CD4-positive, alpha-beta T cell treated with Interleukin-21 for 1 hour (primary cell): ENCODE measurements at places on chromosomes 6 and 20.

GRCh38 chr6:133262804-133263203 is 21.6 kb downstream of the EYA4 start:
- DNase-seq = no peak

DNA sequence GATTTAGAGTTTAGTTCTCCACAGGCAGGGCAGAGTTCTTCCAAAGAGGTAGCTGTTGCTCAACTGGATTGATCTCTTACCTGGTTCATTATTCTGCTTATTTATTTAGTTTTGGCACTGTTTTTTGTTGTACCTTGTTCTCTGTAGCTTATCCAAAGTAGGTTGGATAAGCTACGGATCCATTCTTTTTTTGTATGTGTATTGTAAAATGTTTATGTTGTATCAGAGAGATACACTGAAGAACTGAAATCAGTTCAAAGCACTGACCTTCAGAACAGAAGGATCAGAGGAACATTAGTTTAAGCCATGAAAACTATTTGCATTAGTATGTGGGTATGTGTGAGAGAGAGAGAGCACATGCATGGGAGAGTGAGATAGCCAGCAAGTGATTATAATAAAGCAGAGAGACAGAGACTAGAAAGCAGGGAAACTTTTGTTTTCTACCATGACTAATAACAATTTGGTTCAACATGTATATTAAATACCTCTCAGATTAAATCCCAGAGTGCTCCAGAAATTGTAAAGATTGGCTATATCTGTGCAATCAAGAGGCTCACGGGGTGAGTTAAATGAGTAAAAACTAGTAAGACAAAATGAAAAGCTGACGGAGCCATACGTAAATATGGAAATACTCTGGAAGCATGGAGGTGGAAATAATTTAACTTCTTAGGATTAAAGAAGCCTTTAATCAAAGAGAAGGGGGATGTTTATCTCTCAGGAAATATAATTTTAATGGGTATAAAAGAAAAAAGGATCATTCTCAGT is 40.2 kb downstream of the ITCH start:
- DNase-seq = no peak

DNA sequence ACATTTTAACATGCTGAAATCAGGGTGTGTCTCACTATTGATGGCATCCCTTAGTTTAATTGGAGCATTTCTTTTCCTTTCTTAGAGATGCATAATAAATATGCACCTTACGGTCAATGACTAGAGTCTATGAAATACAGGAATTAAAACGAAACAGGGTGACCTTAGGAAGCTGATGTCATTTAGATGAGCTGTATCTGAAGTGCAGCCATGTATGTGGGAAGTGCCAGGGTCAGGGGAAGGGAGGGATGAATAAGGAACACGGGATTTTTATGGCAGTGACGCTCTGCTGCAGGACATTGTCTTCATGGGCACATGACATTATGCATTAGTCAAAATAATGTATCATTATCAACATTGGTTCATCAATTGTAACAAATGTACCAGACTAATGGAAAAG is 84.0 kb downstream of the AGPAT4 start:
- no peak for DNase-seq

- DNase-seq = no peak
Observed at GRCh38 chr6:781350-781961, 88.5 kb upstream of the EXOC2 start.

- no peak for DNase-seq
Observed at GRCh38 chr20:24936526-24937407, 12.3 kb upstream of the CST7 start.

DNA sequence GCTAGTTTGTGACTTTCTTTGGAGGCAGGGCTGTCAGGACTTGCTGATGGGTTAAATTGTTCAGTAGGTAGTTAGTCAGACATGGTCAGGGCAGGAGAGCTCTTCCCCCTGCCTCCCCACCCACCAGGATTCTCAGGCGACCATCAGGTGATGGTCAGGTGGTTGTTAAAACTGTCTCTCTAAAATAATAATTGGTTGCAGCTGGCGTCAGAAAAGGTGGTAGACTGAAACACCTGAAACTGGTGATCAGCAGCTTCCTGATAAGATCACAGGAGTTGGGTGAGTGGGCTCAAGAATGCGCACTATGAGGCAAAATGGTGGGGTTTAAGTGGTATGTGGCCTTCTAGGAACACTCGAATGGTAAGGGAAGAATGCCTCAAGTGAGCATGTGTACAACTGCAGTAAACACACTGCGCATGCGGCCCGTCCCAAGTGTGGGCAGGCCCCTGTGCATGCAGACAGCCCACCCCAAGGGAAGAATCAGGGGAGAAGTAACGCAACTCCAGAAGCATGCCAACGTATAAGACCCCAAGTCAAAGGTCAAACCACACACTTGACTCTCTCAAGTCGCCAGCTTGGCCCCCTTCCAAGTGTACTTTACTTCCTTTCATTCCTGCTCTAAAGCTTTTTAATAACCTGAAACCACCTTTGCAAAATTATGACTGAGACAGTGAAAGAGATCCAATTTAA is 7.9 kb upstream of the BLCAP start:
- no peak for DNase-seq

DNA sequence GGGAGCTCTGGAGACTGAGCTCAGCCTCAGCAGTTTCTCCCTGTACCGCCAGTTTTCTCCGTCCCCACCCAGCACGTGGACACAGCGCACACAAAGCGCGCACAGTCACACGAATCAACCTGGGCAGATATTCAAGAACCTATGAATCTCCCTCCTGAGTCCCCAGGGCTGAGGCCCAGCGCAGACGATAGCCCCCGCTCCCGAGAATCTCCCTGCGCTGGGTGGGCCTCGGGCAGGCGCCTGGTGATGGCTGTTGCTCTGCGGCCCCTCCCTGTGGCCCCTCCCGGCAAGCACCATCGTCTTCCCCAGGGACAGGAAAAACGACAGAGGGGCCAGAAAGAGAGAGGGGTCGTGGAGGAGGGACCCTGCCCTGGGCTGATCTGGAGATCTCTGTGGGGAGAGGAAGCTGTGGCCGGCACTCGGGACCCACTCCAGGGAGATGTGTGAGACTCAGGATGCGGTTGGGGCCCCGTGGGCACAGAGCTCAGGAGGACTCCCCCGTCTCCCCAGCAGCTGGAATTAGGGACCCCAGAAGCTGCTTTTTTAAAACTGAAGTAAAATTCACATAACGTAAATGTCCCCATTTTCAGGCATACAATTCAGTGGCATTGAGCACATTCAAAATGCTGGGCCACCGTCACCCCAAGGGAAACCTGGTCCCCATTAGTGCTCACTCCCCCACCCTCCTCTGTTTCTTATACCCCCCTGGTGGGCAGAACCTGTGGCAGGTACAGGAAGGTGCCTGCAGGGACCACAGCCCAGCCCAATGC is 330.8 kb downstream of the TAF4 start:
- no peak for DNase-seq

GRCh38 chr20:15528391-15529111 is 1044.7 kb downstream of the KIF16B start:
- no peak for DNase-seq

- DNase-seq = no peak
Observed at GRCh38 chr20:62505337-62506045, 29.7 kb upstream of the GATA5 start.

DNA sequence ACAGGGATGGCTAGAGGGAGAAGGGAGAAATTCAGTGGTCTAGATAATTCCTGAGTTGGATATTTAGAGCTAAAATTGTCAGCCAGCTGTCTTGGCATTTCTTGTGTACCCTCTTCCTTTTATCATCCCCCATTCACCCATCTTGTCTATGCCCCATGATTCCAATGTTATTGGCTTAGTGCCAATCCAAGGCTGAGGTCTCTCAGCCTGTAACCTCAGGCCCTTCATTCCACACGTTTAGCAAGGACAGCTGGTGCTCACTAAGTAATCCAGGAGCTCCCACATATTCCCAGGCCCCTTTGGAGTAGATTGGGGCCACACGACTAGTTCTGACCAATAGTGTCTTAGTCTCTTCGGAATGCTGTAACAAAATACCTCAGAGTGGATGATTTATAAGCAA is 112.4 kb upstream of the ATXN1 start:
- DNase-seq = no peak
